ENCODE measurements at places on chromosomes 5 and 9.

- ATAC-seq = no peak
Measured at GRCh38 chr5:28065656-28066055, 1027.3 kb upstream of the CDH9 start.

DNA sequence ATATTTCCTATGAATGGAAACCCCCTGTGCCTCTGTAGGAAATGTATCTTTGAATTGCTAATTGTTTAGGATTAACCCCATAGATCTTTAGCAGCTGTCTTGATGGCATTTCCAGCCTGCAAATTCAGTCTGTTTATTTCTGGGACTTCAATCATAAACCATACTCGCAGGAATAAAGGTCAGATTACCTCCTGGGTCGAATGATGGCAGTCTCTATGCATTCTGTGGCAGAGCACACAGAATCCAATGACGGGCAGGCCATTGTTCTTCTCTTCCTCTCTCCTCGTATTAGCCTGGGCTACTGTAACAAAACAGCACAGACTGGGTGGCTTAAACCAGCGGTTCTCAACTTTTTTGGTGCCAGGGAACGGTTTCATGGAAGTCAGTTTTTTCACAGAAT lies 199.9 kb downstream of the PCSK5 start:
- ATAC-seq = no peak

DNA sequence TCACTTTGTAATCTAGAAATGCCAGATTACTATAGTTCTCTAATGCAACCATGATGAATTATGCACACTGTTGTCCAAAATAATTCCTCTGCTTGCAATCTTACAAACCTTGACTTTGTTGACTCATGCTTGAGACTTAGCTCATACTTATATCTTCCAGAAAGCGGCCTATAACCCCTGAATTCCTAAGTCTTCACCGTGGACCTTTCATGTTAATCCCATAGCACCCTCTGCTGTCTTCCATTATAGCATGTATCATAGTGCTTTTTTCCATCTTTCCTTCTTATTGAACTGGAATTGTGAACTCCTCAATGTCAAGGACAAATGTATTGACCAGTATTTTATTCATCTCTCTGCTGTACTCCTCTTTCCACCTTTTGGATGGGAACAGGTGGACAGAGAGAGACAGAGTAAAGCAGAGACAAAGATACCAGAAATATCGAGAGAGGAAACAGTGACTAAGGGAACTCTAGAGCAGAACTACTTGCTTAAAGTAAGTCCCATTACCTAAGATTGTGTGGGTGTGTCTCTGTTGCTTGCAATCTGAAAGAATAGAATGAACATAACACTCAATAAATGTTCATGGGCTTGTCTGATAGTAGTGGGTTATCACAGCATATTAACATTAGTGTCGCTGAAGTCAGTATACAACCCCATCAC lies 110.0 kb downstream of the LURAP1L start:
- peak; percentile 61 for ATAC-seq

DNA sequence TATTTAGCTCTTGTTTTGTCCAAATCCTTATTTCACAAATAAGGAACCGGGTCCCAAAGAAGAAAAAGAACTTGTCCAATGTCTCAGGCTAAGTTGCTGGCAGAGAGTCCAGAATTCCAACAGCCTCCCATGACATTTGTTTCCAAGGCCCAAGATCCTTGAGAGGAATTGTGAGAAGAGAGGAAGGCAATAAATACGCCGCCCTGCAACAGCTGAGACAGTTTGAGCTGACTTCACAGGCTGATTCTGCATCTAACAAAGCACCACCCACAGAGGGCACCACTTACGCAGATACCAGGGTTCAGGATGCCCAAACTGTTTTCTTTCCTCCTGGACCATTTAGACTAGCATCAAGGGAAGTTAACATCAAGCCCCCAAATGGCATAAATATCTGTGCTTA lies 211.3 kb downstream of the FAM114A2 start:
- peak; percentile 46 for ATAC-seq

DNA sequence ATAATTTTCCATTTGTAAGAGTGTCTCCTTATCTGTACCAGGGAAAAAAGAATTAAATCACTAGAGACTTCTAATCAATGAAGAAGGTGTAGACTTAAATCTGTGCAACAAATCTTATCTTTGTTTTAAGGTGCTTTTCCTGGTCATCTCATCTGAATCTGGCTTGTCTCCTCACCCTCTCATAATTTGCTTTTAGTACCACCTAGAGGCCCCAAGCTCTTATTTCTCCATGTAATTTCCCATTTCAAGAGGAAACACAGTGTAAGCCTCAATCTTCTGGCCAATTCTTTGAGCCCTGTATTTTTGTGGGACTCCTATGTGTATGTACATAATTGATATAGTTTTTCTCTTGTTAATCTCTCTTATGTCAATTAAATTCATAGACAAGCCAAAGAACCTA lies 1975.3 kb upstream of the CDH6 start:
- ATAC-seq = no peak

DNA sequence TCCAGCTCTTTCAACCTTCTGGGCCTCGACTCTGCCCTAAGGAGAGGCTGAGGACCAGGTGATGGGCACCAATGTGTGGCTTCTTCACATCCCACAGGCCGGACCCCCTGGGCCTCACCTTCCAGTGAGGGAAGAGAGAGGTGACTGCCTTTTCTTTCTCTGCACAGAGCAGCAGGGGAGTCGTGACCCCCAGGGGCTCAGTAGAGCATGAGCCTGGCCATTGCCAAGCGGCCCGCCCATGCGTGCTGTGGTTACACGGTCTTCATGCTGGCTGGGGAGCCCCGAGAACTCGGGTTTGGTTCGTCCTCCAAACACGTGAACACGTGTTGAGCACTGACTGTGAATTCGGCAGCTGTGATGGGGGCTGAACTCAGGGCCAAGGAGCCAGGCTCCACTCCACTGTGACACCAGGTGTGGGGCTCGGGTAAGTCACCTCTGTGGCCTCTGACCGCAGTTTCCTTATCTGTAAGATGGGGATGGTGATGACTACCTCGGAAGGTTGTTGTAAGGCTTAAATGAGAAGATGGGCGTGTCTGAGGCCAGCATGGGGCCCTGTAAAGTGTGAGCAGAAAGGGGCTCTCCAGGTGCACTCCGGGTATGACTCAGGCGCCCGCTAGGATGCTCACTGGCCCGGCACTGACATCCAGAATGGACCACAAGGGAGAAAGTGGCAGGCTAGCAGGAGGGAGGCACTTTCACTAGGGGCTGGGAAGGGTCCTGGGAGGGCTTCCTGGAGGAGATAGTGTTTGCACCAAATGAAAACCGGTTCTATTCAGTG lies 13.4 kb upstream of the GRHPR start:
- no peak for ATAC-seq

DNA sequence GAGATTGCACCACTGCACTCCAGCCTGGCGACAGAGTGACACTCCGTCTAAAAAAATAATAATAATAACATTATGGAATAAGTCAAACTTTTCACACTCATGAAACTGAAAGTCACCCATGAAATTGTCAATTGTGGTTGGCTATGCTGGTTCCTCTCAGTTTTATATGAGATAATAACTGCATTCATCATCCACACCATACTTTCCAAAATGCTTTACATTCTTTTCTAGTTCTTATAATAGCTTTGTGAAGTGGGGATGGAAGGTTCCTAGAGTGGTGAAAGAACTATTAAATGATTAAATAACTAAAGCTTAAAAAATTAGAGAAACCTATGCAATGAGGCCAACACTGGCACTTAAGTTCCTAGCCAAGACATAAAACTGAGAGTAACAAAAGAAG lies 12.6 kb upstream of the ASPN start:
- ATAC-seq = no peak

- no peak for ATAC-seq
Measured at GRCh38 chr9:671997-672396, 169.5 kb upstream of the DMRT1 start.

DNA sequence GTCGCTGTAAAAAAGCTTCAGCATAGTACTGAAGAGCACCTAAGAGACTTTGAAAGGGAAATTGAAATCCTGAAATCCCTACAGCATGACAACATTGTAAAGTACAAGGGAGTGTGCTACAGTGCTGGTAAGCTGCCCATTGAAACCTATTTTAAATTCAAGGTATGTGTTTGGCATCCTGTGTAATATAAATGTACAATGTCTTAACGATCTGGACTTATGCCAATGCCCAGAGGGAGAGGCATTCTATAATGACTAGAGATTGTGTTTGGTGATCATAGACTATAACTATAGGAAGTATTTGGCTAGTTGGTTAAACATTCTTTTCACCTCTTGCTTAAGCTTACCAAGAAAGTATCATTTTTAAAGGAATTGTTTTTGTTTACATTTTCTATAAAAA lies 95.7 kb downstream of the INSL6 start:
- no peak for ATAC-seq

- no peak for ATAC-seq
Measured at GRCh38 chr5:150192462-150192861, 2.6 kb downstream of the SLC6A7 start.

GRCh38 chr9:86854898-86855523 lies 92.3 kb downstream of the GAS1 start:
- ATAC-seq = no peak

DNA sequence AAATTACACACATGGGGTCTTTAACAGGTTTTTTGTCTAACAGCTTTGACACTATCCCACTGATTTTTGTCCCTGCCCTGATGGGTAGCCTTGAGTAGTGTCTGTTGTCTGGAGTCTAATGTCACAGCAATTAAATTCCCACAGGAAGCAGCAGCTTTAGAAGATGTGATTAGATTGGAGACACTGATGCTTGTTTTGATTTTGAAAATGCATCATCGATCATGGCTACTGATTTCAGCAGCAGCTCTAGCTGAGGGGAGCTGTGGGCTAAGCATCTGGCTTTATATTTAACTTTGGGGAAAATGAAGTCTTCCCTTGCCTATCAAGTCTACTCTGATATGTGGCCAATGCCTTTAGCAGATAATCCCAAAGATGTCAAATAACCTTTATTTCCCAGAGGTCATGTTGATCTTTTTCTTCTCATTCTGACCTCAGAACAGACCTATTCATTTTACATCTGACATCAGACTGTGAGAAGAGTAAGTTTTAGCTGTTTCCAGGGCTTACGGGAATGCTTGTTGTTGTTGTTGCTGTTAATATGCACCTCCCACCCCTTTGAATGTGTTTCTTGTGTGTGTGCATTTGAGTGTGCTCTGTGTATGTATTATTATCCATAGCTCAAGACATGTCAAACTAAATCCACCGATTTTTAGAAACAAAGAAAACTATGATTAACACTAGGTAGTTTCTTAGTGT lies 704.9 kb upstream of the NUDT12 start:
- no peak for ATAC-seq

DNA sequence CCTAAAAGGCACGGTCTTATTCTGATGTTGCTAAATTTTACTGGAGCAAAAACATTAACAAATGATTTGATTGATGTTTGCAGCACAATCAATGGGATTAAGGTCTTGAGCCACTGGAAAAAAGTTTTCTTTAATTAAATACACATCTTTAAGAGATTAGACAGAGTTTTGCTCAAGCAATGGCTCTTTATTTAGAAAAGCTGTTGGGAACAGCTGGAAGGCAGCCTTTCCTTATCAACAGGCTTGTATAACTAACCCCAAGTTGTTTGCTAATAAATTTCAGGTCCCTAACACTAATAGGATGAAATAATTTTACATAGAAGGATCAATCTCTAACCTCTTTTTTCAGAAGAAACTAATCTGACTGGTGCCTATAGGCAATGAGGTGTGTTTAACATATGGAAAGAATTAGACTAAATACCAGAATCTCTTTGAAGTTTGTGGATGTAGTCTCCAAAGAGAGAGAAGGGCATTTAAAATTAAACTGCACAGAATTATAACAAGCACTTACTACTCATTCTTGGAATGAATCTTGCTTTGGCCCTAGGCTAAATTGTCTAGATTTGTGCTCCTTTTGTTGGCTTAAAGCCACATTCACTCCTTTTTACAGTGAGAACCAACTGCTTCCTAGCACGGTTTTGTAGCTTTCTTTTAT lies 67.3 kb upstream of the TNFAIP8 start:
- ATAC-seq = no peak

DNA sequence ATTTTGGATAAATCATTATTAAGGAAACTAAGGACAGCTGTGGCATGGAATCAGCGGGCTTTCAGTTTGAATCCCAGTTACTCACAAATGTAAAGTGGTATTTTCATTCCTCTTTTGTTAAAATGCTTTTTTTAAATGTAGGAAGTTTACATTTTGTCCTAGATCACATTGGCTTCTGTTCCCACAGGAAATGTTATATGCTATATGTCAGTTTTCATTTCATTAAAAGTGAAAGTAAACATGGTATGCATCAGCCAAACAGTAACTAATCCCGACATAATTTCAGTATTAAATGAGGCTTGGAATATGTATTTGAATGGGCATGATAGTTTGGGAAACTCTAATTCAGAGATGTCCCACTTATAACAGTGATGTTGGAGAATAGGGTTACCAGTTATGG lies 18.6 kb upstream of the SMIM15 start:
- no peak for ATAC-seq

DNA sequence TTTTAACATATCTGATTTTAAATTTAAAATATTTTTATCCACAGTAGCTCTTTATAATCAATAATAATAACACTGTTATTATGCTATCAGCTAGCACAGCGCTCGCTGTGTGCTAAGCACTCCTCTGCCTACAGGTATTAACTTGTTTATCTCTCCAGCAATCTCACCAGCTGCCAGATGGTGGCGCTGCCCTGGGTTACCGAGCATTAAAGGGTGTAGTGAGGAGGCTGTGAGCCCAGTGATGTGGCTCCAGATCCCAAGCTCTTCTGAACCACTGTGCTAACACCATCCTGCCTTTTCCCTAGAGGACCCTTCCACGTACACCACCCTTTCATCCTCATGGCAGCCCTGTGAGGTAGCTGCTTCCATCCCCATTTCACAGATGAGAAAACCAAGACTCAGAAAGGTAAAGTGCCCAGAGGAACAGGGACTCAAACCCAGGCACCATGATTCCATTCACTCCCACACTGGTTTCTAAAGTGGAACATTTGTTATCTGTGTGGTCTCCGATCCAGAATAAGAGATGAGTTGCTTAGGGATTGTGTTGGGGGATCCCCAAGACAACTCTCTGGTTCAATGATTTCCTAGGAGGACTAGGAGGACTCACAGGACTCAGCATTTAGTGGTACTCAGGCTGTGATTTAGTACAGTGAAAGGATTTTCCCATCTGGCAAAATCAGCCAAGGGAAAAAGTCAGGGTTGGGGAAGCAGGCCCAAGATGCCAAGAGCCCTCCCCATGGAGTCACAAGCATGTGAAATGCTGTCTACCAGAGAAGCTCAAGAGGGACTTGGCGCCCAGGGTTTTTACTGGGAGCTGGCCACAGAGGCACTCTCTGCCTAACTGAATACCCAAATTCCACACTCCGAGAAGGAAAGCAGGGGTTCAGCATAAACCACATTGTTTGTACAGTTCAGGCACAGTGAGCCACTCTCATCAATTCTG lies 7.0 kb downstream of the IGFBPL1 start:
- ATAC-seq = no peak
